ENCODE measurements at places on chromosomes 7 and 10.

GRCh38 chr10:49117376-49118070, 2.2 kb upstream of the VSTM4 start:
- no peak for DNase-seq

- no peak for DNase-seq
Measured at GRCh38 chr10:125152450-125153368, 7.7 kb downstream of the CTBP2 start.

GRCh38 chr10:80861882-80862281, 324.2 kb downstream of the SH2D4B start:
- DNase-seq = no peak

GRCh38 chr10:5503477-5503835, 4.1 kb upstream of the CALML5 start:
- no peak for DNase-seq

- no peak for DNase-seq
Measured at GRCh38 chr10:20785174-20785573, 111.9 kb downstream of the NEBL start.

GRCh38 chr10:28387140-28387539, 84.3 kb upstream of the MPP7 start:
- no peak for DNase-seq

- no peak for DNase-seq
Measured at GRCh38 chr7:130372402-130373165, 7.7 kb upstream of the CPA1 start.

GRCh38 chr10:93259126-93259525, 185.4 kb downstream of the CYP26A1 start:
- DNase-seq = no peak

DNA sequence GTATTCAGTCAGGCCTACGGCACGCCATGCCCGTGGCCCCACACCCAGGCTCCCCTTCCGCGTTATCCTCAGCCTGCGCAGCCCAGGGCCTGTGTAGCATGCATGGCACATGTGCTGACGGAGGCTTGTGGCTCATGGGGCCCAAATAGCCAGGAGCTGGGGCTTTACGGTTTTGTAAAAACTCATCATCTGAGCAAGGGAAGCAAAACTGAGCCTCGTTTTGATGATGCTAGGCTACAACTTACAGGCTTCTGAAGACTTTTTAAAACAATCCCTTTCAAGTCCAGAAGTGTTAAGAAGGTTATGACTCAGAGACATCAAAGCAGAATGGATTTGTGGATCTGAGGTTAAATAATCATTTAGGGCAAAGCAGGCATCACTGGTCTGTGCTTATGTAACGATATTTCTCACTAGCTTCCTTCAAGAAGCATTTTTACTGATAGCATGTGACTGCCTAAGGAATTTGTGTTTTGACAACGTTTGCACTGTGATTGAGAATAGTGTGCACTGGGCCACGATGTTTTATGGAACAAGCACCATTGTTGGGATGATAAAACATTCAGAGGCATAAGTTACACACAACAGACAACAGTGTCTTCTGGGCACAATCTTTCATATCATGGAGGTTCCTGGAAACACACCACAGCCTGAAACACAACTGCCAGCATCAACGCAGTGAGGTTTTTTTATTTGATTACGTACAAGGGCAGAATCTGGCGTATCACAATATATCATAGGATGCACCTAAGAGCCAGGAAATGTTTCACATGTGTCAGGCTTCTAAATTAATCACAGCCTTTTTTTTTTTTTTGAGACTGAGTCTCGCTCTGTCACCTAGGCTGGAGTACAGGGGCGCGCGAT, 274.3 kb downstream of the CCDC3 start:
- peak; percentile 24 for DNase-seq

GRCh38 chr10:99573790-99574189, 41.0 kb downstream of the NKX2-3 start:
- DNase-seq = no peak

- no peak for DNase-seq
Measured at GRCh38 chr7:33614357-33615117, 290.8 kb upstream of the BMPER start.

GRCh38 chr10:59878289-59878688, 28.1 kb downstream of the CCDC6 start:
- no peak for DNase-seq

GRCh38 chr7:108252177-108252576, 122.0 kb upstream of the LAMB4 start:
- no peak for DNase-seq

GRCh38 chr10:75265856-75266255, 30.1 kb upstream of the COMTD1 start:
- DNase-seq = no peak

DNA sequence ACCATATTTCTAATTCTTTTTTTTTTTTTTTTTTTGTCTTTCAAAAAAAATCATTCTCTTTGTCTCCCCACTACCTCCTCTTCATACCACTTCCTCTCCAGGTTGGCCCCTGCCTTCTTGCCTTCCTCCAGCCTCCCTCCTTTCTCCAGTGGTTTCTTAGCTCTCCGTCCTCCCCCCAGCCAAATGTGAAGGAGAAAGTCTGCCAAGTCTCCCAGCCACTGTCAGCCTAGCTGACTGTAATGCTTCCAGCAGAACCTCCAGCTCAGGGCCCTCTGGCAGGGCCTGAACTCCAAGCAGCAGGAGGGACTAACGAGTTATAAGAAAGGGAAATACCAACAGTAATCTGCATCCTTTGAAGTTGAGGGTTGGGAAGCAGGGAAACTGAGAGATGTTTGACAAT, 35.5 kb upstream of the BICC1 start:
- no peak for DNase-seq

- DNase-seq = no peak
Measured at GRCh38 chr10:72740528-72740927, 48.6 kb downstream of the MCU start.

All from stimulated activated naive CD4-positive, alpha-beta T cell treated with Interleukin-2 at 50 U/mL for 16 hours (primary cell).